Common myeloid progenitor, CD34-positive (primary cell): ENCODE measurements at places on chromosomes 7 and 10.

- DNase-seq: no peak
Measured at GRCh38 chr10:116838143-116838725, 11.1 kb upstream of the ENO4 start.

DNA sequence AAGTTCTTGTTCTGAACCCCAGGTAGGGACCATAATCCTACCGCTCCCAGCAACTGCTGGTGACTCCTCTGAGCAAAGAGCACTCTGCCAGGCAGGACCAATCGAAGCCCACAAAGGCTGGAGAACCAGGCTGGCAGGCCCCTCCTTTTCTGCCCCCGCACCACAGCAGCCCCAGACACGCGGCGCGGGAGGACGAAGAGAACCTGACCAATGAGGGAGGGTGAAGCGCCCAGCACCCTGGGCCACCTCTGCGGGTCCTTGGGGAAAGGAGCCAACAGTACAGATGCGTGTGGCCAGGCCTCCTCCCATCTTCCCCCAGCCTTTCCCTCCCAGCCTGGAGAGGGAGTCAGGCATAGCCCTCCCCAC, 25.9 kb downstream of the CTBP2 start:
- DNase-seq: no peak

DNA sequence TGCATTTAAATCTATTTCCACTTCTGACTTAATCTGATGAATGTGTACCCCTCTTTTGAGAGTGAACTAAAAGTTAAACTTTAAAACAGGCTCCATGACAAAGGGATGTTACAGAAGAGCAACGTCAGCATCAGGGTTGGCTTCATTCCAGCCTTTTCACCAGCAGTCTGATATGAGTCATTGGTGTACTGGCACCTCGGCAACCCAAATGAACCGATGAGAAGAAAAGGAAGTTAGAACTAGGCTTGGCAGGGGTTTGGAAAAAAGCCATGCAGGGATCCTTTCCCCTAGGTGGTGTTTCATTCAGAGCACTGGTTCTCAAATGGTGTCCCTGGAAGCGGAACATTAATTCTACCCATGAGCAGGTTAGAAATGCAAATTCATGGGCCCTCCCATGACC, 53.6 kb downstream of the SEC61G start:
- peak; percentile 74 for DNase-seq

DNA sequence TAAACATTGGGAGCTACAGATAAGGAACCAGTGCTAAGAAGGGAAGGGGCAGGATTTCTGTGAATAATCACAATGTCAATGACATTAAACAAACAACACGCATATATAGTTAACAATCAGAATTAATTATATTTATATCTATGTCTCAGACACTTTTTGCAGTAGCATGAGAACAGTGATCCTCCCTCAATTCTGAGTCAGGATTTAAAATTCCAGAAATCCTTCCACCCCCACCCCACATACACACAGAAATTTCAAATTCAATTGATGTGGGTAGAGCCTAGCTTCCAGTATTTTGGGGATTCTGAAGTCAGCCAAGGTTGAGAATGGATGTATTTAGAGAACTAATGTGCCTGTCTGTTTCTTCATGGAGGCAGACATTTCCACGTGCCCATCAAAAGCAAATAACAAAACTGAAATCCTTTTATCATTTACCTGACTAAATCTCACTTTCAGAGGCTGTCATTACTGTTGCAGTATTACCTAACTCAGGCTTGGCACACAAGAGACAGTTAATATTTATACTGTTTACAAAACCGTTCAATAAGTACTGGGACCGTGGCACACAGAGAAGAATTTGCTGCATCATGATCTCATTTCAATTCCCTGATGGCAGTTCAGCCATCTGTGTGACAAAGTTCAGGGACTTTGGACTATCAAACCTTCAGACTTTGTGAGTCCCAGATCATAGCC, 116.6 kb upstream of the PALS2 start:
- peak; percentile 8 for DNase-seq

DNA sequence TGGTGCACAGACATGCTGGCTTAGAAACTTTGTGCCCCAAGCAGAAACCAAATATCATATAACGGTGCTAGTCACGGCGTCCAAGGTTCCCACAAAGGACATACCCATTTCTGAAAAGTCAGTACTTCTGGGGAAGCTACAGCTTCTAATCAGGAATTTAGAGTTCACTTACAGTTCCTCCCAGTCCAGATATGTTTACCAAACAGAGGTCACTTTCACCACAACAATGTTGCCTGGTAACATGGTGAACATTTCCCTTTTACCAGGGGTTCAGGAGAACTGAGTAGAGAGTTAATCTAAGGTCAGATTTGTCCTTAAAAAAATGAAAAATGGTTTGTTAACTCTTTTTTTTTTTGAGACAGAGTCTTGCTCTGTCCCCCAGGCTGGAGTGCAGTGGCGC, 265.9 kb upstream of the MKLN1 start:
- no peak for DNase-seq

GRCh38 chr10:3323865-3324498, 151.4 kb upstream of the PITRM1 start:
- no peak for DNase-seq
